ENCODE measurements at places on chromosomes 7 and 10.

DNA sequence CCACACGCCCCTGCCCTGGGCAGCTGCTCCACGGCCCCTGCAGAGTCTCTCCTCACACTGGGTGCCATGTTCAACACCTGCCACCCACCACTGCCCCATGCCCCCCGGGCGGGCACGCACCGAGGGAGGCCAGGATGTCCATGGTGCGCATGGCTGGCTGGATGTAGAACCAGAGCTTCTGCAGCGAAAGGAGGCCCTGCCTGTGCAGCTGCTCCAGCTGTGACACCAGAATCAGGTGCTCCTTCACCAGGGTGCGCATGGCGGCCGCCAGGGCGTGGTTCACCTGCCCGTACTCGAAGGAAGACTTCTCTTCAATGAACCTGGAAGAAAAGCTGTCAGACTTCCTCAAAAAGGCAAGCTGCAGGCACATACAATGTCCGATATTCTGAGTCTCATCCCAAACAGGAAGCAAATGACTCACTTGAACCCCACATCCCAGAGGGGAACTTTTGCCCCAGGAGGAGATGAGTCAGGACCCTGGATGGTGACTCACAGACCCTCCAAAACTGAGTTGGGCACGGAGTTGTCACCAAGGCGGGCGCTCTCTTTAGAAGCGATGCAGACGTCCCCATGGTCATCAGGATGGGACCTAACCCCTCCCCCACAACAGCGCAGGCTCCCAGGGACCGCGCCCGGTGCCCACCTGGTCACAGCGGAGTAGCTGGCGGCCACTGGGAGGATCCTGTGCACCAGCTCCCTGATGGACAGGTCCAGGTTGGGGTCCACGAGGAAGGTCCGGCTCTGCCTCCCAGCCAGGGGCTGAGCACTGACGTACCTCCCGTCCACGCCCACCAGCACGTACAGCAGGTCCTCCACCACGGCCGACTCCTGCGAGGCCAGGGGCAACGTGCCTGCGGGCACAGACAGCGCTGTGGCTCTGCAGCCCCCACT is 15.5 kb downstream of the TUBGCP2 start:
- DNase-seq, result no peak

DNA sequence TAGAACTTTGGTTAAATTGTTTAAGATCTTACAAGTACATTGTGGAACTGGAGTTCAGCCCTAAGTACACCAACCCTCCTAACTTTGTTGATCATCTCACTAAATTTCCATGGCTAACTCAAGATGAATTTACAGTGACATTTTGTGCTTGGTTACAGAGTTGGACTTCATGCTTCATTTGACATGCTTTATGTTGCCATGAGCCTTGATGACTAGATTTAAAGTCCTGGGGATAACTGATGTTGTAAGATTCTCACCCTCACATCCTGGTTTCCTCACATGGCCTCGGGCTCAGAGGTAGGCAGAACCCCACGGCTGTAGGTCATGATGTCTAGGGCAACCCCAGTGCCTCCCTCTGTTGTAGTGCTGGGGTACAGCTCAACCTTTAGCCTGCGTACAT is 397.2 kb upstream of the IGFBP3 start:
- DNase-seq, result no peak

- peak; percentile 29 for DNase-seq
Observed at GRCh38 chr7:34011017-34011695, 105.8 kb downstream of the BMPER start.

DNA sequence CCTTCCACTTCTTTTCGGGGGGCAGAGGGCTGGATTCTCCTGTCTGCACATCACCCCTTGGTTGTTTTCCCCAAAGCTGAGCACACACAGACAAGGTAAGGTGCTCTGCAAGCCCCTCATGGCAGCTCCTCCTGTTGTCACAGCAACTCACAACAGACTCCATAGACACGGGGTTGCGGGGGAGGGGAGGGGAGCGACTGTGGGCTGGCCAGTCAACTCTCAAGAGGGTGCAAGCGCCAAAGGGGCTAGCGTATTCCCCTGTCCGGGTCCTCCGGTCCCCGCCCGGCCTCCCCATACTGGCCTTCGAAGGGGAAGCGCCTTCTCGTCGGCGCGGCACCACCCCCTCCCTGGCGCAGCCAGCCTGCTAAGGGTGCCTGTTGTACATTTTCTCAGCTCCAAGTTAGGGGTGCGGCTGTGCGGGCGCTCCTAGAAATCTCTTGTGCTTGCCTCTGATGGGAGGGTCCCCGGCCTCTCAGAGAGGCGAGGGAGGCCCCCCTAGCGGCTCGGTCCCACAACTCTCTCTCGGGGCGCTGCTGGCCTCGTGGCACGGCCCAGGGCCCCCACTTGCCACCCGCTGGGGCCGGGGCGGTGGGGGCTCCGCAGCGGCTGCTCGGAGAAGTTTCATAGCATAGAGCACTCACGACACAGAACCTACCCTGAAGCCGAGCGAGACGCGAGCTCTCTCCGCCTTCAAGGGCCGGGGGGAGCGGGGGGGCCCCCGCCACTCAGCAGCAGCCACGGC is 498 bp downstream of the RHOBTB1 start:
- DNase-seq, result peak; percentile 79

- no peak for DNase-seq
Observed at GRCh38 chr10:126351021-126351420, 37.3 kb downstream of the ADAM12 start.

Data from hindlimb muscle (tissue), 1 donor.